Hepatocyte (in vitro differentiated cells): ENCODE measurements at places on chromosomes 6 and 20.

- no peak for DNase-seq
Observed at GRCh38 chr6:105561486-105561885, 158.6 kb upstream of the PREP start.

DNA sequence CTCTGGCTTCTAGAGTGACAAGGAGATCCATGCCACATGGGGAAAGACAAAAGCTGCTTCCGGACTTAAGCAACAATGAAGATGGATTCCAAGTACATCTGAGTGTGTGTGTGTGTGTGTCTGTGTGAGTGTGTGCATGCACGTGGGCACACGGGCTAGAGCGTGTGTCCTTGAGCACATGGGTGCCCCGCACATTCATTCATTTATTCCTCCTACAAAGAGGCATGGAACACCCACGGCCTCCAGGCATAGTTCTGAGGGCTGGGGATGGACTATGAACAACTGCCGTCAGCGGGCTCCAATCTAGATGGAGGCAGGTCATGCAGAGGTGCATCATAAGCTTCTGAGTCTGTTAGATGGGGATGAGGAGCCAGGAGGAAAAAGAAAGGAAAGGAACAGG, 49.1 kb downstream of the GRM4 start:
- DNase-seq: no peak

- no peak for DNase-seq
Observed at GRCh38 chr6:147429794-147430193, 78.7 kb upstream of the SAMD5 start.

- no peak for DNase-seq
Observed at GRCh38 chr6:7939864-7940228, 29.3 kb upstream of the TXNDC5 start.

DNA sequence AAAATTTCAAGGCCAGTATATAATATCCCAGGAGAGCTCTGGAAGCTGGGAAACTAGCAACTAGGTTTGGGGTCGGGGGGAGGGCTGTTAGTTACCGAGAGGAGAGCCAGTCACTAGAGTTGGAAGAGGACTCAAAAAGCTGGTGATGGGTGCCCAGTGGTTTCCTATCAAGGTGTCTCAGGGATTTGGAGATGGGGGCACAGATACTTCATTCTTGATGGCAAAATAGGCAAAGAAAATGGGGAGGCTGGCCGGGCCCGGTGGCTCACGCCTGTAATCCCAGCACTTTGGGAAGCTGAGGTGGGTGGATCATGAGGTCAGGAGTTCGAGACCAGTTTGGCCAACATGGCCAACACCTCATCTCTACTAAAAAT, 805 bp downstream of the PHF1 start:
- no peak for DNase-seq

DNA sequence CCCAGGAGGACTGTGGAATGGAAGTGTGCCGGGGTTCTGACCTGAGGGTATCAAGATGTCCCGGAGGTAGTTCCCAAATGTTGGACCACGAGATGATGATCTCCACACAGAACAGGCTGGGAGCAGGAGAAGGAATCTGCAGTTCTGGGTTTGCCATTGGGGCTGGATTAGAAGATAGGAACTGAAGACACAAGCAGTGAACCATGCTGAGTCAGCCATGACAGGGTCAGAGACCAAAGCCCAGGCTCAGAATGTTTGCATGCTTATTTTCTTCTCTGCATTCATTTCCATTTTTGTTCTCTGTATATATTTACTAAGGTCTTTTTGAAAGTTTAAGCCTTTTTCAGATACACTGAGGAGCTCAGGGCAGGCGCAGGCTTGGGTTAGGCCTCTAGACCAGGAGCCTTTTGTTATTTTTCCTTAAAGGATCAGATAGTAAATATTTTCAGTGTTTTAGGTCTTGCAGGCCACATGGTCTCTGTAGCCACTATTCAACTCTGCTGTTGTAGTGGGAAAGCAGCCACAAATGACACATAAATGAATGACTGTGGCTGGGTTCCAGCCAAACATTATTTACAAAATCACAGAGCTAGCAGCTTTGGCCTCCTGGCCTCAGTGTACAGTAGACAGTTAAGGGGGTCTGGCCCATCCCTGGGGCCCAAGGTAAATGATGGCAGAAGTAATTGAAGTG, 28.5 kb downstream of the SLC35D3 start:
- no peak for DNase-seq

GRCh38 chr20:37988306-37988954, 44.8 kb downstream of the TTI1 start:
- DNase-seq: no peak

- no peak for DNase-seq
Observed at GRCh38 chr6:20564777-20565176, 30.5 kb downstream of the CDKAL1 start.

DNA sequence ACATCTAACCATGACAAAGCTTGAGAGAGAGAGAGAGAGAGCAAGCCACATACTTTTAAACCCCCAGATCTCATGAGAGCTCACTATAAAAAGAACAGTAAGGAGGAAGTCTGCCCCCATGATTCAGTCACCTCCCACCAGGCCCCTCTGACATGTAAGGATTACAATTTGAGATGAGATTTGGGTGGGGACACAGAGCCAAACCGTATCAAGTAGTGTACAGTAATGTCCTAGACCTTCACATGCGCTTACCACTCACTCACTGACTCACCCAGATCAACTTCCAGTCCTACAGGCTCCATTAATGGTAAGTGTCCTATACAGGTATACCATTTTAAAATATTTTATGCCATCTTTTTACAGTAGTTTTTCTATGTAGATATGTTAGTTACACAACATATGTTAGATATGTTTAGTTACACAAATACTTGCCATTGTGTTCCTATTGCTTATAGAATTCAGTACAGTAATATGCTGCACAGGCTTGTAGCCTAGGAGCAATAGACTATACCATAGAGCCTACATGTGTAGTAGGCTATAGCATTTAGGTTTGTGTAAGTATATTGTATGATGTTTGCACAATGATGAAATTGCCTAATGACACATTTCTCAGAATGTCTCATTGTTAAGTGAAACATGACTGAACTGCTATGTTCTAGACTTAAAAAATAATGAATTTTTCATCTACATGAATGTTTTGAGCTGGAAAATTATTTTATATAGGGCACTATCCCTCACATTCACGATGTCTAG, 11.7 kb downstream of the TSPYL1 start:
- no peak for DNase-seq

- no peak for DNase-seq
Observed at GRCh38 chr6:39214846-39215639, 14.2 kb downstream of the KCNK5 start.
